Activated CD4-positive, alpha-beta T cell treated with anti-CD3 and anti-CD28 coated beads, Interleukin-2, amount 50 U/mL, for 1 hour (primary cell): ENCODE measurements at places on chromosomes 12 and 14.

- no peak for DNase-seq
Measured at GRCh38 chr12:104496336-104496735, 39.6 kb downstream of the CHST11 start.

DNA sequence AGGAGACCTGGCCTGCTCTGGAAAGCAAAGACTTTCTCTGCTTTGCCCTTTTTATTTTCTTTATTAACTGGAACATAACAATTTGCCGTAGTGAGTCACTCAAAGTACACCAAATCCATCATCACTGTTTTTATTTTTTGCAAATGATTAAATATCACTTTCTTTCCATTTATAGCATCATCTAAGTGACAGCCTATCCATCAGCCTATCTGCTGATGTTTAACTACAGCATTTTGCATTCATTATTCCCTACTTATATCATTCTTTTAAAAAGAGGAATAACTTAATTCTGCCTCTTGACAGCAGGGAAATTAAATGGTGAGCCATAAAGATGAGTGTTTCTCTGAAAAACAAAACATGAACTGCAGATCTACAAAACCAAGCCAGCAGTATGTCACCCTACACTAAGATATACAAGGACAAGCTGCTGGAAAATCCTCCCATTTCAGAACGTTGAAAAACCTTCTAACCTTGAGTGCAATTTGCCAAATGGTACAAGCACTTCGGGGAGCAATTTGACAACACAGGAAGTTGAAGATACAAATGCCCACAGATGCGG, 821.3 kb upstream of the TMEM132C start:
- DNase-seq, result no peak

GRCh38 chr14:73606271-73606670, 6.0 kb upstream of the ACOT6 start:
- DNase-seq, result no peak

DNA sequence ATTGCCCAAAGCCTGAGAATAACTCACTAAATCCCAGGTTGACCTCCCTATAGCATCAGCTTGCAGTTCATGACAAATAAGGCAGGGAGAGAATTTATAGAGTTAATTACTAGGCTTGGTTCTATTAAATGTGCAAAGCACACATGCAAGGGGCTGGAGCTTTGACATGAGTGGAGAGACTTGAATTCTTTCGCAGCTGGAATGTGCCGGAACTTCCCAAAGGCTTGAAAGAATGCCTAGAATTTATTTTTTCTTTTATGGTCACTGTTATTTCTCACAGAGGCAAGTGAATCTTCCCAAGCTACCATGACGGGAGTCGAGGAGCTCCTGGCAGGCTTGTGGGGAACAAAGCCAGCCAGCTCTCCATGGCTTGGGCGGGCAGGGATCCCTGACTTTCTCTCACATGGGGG, 95.5 kb upstream of the USP44 start:
- DNase-seq, result no peak

DNA sequence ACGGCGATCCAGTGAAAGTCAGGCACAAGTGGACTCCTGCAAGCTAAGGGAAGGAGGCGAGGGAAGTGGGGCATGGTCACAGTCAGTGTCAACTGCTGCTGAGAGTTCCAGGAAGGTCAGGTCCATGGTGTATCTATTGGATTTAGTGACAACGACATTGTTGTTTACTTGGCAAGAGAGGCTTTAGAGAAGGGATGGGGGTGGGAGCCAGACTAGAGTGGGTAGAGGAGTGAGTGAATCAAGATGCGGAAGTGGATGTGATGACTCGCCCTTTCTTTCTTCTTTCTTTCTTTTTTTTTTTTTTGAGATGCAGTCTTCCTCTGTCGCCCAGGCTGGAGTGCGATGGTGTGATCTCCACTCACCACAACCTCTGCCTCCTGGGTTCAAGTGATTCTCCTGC, 12.5 kb downstream of the P2RX7 start:
- no peak for DNase-seq

DNA sequence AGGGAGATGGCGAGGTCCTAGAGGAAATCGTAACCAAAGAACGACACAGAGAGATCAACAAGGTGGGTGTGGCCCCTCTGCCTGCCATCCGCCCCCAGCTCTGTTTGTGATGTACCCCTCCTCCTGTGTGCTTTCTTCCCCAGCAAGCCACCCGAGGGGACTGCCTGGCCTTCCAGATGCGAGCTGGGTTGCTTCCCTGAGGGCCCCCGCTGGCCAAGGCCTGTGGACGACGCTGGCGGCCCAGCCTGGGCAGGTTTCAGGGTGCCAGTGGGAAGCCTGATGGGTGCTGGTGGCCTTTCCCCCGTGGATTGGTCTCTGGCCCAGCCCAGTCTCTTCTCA, 2.0 kb downstream of the ARL6IP4 start:
- DNase-seq, result no peak

DNA sequence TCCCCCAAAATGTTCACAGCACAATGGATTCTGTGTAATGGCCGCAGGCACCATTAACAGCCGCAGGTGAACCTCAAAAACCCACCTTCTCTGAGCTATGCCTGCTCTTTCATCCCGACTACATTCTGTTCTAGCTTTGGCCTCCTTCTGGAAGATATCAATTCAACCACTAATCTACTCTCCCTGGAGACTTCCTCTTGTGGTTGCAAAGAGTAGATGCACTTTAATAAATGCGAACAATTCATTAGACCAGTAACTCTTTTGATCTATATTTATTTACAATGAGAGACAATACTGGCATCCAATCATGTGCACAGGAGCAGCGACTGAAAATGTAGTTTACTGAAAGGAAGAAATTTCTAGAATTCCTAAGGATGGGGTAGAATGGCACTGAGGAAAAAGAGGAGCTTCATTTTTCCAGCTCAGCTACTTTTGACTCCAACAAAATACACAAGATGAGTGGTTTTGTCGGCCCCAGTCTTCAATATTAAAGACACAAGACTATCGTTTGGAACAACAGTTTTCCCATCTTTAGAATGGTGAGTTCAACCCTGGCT, 5.3 kb downstream of the GRIN2B start:
- no peak for DNase-seq

DNA sequence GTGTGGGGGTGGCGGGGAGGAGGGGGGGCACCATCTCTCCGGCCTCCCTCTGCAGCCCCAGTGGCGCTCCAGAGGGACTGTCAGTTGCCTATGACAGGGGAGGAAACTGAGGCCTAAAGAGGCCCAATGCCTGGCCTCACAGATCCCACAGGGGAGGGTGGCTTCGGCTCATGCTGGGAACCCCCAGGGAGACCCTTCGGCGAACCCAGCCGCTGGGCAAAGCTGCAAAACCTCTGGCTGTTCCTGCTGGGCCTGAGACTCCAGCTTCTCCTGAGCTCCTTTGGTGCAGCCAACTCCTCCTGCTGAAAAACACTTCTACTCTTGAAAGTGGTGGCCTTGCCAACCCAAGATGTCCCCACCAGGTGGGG, 170.1 kb upstream of the RTL1 start:
- no peak for DNase-seq

GRCh38 chr12:130339951-130340350, 2.3 kb downstream of the PIWIL1 start:
- no peak for DNase-seq

DNA sequence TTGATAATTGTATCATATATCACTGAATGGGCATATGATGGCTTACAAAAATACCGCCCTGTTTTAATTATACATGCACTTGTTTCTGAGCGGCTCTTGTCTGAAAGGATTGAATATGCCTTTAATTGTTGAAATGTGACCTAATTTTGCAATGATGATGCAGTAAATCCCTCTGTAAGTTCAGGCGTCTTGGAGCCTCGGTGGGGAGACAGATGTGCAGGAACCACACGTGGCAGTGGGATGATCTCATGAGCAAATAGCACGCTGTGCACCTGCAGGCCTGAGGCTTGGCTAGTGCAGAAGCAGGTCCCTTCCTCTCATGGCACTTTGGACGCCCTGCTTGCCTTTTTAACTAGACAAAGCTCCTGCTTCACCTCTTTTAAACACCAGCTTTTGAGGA, 49.3 kb upstream of the ASPG start:
- DNase-seq, result no peak

GRCh38 chr14:28778138-28779117, 11.8 kb downstream of the FOXG1 start:
- DNase-seq, result no peak

DNA sequence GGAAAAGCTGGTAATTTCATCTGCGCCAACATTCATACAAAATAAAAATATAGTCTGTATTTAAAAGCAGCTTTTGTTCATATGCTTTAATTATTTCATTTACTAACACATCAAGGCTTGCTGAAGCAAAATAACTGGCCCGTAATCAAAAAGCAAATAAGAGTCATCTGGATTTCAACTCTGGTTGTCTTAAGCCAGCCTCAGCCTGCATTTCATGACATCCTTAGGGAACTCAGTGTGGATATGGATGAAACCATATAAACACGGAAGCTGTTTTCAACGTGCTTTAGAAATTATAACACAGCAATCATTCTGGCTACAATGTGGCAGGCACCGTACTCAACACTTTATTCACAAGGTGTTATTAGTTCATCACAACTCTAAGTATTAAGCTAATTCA, 852 bp downstream of the COX16 start:
- no peak for DNase-seq

- no peak for DNase-seq
Measured at GRCh38 chr14:102830474-102831045, 53.3 kb downstream of the TRAF3 start.

GRCh38 chr14:68586896-68587751, 205.7 kb downstream of the ZFP36L1 start:
- DNase-seq, result no peak

DNA sequence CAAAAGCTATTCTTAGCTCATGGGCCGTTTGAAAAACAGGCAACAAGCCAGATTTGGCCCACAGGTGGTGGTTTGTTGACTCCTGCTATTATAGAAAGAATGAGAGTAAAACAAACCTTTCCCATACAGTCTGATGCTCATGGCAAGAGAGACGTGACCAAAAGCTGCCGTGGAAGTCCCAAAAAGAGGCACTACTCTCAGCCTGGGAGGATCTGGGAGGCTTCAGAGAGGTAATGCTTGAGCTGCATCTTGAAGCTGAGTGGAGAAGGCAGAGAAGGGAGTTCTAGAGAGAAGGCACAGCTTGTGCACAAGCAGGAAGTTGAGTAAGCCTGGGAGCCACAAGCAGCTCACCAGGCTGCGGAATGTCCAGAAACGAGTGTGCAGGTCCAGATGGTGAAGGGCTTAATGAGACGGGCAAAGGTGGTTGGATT, 9.6 kb downstream of the PLXNC1 start:
- no peak for DNase-seq

DNA sequence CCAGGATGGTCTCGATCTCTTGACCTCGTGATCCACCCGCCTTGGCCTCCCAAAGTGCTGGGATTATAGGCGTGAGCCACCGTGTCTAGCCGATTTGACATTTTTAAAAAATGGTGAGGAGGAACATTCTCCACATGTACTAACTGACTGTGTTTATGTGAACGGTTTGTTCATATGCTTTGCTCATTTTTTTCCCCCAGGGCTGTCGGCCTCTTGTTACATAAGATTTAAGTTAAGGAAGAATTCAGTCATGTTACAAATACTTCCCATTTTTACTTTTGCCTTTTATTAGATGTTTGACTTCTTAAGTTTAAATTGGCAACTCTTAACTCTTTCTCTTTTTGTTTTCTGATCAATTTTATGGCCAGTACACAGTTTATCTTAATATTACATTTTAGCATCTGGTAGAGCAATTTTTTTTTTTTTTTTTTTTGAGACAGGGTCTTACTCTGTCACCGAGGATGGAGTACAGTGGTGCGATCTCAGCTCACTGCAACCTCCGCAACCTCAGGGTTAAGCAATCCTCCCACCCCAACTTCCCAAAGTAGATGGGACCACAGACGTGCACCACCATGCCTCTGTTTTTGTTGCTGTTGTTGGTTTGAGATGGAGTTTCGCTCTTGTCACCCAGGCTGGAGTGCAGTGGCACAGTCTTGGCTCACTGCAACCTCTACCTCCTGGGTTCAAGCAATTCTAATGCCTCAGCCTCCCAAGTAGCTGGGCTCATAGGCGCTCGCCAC, 9.6 kb downstream of the GNS start:
- no peak for DNase-seq

DNA sequence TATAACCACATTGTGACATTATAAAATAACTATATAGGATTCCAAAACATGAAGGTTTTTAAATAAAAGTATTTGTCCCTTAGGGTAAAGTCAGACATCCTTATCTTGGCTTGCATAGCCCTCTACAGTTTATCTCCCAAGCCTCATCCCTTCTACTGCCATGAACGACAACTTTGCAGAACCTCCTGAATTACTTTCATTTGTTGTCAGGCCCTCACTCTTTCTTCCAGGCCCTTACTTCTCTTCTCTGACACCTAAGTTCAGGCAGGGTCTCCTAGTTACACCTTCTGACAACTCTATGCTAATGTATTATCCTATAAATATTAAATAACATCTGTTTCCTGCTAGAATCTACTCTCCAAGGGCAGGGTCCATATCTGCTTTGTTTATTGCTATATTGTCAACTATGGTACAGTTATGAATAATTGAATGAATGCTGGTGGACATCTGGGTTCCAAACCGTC, 115.7 kb upstream of the MDM1 start:
- DNase-seq, result no peak

DNA sequence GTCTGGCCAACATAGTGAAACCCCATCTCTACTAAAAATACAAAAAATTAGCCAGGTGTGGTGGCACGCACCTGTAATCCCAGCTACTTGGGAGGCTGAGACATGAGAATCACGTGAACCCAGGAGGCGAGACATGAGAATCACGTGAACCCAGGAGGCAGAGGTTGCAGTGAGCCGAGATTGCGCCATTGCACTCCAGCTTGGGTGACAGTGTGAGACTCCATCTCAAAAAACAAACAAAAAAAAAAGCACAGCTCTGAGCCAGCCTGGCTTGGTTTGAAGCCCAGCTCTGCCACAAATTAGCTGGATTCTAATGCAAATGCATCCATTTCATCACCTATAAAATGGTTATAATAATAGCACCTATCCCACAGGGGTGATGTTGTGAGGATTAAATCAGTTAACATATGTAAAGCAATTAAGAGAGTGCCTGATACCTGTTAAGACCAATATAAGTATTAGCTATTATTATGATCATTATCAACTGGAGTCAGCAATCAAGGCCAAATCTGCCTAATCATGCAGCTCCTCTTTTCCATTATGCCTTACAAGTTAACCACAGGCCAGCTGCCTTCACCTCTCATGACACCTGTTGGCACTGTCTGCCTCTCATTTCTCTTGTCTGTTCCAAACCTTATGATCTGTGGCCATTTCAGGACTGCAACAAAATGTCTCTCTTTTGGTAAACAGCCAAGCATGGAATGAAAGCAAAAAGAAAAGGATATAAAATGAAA, 2.1 kb downstream of the GNPTAB start:
- no peak for DNase-seq
